WTC11 (cell line): ENCODE measurements at places on chromosomes 3 and 15.

- DNase-seq: no peak
These were observed 180.2 kb downstream of the VPS13C start for GRCh38 chr15:61880084-61880483.

GRCh38 chr3:148642214-148642613 lies 55.5 kb upstream of the AGTR1 start:
- no peak for DNase-seq

DNA sequence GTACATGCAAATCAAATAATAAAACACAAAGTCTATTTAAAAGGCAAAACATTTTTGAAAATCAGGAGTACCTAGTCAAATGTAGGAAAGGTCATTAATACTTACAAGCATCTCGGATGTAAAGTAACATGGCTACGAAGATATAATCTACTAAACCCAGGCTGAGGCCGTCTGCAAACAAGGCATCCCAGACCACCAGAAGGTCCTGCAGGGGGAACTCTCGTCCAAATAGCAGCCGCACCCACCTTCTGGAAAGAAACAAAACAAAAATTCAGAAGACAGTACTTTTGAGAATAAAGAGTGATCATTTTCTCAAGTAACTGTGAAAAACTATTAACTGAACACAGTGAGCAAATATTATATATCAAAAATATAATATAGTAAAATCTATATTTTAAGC lies 423.1 kb downstream of the PLCL2 start:
- peak; percentile 16 for DNase-seq

DNA sequence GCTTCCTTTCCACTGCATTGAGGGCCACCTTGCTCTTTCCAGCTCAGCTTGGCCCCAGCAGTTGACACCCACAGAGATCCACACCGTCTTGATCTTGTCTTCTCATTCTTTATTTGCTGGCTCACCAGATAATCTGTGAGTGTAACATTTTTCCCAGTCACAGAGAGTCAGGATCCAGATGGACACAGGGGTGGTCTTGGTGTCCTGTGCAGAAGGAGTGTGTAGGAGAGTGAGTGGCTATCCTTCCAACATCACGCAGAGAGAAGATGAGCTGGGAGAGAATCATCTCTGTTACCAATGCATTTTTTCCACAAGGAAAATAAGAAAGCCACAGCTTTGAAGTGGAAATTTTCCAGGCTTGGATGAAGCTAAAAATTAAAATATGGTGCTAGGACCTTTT lies 100.1 kb downstream of the EPHB1 start:
- no peak for DNase-seq

- DNase-seq: no peak
These were observed 151.5 kb upstream of the BHLHE40 start for GRCh38 chr3:4827767-4828166.
